ENCODE measurements at places on chromosomes 6 and 20. TPM values are rescaled to one million over a fixed set of nuclear protein-coding genes. Genes with fewer than 3 reads are reported as not detected.

TSBP1 gene
- total RNA-seq, result not detected

ERGIC3 gene
- 133 TPM for total RNA-seq

NUDT3 gene
- total RNA-seq, result 12.8 TPM

GRCh38 chr6:133315811-133316210, 74.7 kb downstream of the EYA4 start:
- no peak for ATAC-seq

- ATAC-seq, result no peak
Measured at GRCh38 chr20:36686504-36686903, 40.5 kb upstream of the SLA2 start.

- ATAC-seq, result peak; percentile 52
Measured at GRCh38 chr20:51542033-51542570, 417 bp downstream of the NFATC2 start.
